ENCODE measurements at places on chromosomes 2 and 18.

GRCh38 chr2:226461981-226462380 is 337.6 kb downstream of the IRS1 start:
- DNase-seq: no peak

- no peak for DNase-seq
Measured at GRCh38 chr2:224109751-224110150, 70.7 kb upstream of the SERPINE2 start.

GRCh38 chr2:128733450-128733849 is 414.8 kb upstream of the HS6ST1 start:
- no peak for DNase-seq

- DNase-seq: no peak
Measured at GRCh38 chr18:79680100-79680879, 687 bp downstream of the CTDP1 start.

DNA sequence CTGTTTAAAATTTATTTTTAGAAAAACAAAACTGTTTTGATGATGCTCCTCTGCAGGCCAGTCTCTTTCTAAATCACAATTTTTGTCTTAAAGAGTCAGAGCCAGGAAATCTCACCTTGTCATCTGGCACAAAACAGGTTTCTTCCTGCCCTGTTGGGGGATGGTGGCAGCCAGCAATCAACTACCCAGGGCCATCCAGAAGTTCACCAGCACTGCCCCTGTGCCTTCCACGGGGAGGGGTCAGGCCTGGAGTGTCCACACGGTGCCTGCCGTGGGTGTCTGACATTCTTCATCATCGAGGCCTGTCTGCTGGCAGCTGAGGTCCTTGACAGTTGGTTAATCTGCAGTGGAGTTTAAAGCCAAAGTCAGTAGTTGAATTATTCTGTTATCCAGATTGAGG is 40.0 kb upstream of the BMP10 start:
- DNase-seq: no peak

- no peak for DNase-seq
Measured at GRCh38 chr2:39469807-39470206, 32.7 kb upstream of the MAP4K3 start.

DNA sequence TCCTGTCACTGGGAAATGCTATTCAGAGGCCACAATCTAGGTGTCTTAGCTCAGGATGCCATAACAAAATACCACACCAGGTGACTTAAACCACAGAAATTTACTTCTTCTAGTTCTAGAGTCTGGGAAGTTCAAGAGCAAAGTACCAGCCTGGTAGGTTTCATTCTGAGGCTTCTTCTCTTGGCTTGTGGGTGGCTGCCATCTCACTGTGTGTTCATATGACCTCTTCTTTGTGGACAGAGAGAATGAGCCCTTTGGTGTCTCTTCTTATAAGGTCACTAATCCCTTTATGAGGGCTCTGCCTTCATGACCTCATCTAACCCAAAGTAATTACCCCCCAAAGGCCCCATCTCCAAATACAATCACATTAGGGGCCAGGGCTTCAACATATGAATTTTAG is 57.3 kb downstream of the RHOB start:
- DNase-seq: no peak

DNA sequence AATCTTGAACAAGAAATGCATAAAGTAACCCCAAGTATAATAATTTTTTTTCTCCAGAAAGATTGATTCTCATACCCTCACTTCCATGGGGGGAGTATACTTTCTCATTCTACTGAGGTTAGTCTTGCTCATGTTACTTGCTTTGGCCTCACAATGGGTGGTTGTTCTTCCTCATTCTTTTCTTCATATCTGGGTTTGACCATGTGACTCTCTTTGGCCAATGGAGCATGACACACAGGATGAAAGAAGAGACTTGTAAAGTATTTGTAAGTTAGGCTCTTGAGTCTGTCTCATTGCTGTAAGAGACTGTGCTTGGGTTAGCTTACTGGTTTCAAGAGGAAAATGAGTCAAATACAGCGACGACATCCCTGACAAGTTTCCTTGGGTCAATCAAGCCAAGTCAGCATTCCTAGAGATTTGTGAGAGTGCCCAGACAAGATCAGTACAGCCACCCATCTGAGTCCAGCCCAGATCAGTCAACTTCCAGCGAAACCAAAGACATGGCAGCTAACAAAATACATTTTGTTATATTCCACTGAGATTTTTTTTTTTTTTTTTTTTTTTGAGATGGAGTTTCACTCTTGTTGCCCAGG is 970.2 kb downstream of the BCL11A start:
- no peak for DNase-seq

DNA sequence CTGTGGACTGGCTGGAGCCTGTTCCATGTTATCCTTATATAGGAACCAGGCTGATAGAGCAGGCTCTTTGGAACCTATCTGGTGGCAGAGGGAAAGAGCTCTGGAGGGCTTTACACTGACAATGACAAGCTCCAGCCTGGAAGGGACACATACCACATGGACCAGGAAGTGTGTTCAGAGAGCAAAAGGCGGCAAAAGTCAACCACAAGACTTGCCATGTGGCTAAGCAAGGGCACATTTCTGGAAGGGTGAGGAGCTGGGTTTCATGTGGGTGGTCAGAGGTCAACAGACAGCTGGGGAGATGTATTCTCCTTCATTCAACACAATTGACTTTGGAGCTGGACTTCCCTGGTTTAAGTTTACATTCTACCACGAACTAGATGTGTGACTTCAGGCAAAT is 325.2 kb downstream of the DYSF start:
- no peak for DNase-seq

DNA sequence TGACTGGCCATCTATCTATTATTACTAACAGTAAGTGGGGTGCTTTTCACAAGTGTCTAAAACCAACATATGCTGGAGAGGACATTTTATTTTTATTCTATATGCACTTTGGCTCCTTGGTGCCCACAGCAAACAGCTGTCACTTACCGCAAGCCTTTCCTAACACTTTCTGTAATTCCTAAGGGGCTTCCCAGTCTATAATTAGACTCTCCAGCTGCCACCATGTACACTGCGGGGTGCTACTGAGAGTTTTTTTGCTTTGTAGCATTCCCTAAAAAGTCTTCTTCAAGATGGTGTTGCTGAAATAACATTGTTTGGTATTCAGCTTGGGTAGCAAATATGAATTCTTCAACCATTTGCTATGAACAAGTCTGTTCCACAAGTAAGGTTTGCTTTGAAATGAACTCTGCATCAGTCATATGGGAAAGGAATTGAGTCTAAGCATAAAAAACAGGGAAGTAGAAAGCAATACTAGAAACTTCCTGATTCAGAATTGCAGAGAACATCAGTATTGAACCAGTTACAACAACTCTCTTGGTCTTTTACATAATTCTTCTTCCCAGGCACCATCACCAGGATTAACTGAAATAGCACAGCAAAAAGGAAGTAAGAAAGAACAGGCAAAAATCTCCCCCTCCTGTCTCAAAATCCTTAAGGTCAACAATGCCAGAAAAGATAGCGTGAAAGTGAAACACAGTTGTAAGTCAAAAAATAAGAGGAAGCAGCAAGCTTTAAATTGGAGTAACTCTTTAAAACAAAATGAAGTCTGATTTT is 28.6 kb downstream of the EPB41L3 start:
- DNase-seq: no peak

GRCh38 chr2:129730979-129731378 is 248.5 kb upstream of the RAB6C start:
- DNase-seq: no peak

GRCh38 chr2:113251118-113251517 is 27.6 kb downstream of the PAX8 start:
- no peak for DNase-seq

DNA sequence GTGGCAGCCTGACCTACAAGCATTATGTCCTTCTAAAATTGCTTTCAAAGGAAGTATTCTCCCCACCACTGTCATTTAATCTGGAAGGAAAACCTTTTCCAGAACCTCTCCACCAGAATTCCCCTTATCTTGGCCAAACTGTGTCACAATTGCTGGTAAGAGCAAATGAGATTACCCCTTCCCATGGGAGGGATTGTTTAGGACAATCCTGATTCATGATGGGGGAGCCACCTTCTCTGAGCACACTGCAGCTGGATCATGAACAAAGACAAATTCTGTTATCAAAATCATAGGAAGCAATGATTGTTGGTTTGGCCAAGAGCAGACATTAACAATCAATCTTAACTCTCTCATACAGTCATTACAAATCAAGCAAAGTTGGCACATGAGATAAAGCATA is 18.1 kb upstream of the ATOH8 start:
- no peak for DNase-seq

DNA sequence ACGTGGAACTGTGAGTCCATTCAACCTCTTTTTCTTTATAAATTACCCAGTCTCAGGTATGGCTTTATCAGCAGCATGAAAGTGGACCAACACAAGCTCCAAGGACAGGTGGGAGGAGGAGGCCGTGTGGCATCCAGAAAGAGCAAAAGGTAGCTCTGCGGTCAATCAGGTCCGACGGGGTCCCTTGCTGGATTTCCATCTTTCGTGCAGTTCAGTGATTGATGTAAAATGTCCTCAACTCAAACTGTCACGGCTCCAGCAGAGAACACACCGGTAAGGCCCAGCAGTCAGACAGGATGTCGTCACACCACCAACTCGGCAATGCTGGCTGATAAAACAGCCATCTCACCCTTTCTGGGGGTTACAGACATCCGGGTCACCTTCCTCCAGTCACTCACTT is 123.3 kb downstream of the PXDN start:
- no peak for DNase-seq

GRCh38 chr2:197310987-197311420 is 424 bp upstream of the ANKRD44 start:
- no peak for DNase-seq

DNA sequence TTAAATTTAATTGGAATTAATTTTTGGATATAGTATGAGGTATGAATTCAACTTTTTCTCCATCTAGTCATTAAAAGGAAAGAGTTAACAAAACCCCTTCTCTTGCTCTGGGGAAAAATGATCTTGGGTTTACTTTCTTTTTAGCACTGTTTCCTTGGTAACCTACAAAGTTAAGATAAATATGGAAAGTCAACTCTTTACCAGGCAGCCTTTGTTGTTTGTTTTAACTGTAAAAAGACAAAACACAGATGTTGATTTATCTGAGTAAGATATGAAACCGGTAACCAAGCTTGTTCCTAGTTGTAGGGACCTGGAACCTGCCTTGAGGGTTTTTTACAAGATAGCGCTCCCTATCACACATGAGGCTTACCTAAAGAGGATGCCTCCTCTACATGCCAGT is 10.1 kb upstream of the SANBR start:
- DNase-seq: no peak

DNA sequence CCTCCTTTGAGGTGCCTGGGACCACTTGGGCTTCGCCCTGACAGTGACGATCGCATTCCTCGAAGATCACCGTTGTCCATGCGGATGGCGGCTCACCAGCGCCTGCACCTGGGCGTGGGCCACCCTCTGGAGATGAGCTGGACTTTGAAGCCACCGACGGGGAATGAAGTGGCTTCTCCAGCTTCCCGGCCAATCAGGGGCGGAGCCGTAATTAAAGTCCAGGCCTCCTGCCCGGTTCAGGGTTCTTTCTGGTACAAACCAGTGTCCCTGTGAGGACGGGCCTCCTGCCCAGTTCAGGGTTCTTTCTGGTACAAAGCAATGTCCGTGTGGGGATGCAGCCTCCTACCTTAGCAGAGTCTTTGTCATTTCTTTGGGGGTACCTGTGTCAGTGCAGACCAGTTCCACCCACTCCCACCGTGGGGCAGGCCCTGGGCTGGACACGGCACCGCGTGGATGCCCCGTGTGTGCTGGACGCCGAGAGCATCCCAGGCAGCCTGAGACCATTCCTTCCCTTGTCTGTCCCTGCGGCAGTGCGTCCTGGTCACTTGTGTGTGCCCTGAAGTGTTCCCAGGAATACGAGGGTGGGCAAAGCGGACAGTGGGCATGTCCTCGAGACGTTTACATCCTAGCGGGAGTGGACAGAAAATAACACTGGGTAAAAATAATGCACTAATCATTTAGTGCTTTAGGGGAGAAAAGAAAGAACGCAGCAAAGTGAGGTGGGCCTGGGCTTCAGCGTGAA is 55.0 kb downstream of the KCNG2 start:
- DNase-seq: no peak

DNA sequence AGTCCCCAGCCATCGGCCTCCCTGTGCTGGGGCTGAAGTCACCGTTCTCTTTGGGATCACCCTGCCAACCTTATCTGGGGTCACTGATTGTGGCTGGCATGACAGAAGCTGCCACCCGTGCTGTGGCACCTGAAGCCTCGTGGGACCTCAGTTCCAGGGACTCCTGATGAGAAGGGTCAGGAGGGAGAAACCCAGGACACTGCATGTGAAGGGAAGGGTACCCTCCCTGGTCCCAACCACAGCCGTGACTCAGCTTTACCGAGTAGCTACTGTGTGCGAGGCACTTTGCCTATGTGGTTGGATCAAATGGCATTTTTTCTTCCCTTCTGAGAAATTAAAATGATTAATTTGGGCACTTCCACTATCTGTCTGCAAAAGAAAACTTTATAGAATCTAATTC is 64.4 kb downstream of the SP110 start:
- DNase-seq: no peak

DNA sequence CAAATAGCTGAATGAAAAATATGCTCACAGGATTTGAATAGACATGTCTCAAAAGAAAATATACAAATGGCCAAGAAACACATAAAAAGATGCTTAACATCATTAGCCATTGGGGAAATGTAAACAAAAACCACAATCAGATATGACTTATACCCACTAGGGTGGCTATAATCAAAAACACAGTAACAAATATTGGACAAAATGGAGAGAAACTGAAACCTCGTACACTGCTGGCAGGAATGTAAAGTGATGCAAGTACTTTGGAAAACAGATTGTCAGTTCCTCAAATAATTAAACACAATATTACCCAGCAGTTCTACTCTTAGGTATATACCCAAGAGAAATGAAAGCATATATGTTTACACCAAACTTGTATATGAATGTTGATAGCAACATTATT is 213.0 kb downstream of the PHLPP1 start:
- no peak for DNase-seq

GRCh38 chr2:43759195-43759594 is 14.6 kb upstream of the DYNC2LI1 start:
- DNase-seq: no peak
